Activated CD4-positive, alpha-beta T cell treated with anti-CD3 and anti-CD28 coated beads, Interleukin-2, amount 10 ng/mL, durations not matched to agents 24 days and 14 days (primary cell): ENCODE measurements at places on chromosomes 12 and 14. TPM values are rescaled to one million over a fixed set of nuclear protein-coding genes. Genes with fewer than 3 reads are reported as not detected.

DNA sequence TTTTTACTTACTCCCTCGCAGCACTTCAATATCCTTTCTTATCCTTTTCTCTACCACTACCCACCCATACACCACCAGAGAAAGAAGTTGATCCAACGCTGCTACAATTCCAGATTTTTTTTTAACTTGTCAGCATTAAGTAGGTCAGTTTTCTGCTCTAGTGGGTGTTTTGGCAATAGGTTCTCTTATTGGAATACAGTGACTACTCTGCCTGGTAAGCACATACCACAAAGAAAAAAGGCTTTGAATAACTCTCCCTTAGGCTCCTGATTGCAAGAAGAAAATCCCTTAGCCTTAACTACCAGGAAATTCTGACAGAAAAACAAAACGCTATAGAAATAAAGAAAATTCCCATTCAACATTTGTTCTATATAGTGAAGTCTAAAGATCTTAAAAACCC is 72.0 kb downstream of the NUMB start:
- no peak for DNase-seq

- no peak for DNase-seq
Observed at GRCh38 chr14:91929700-91930099, 17.8 kb downstream of the FBLN5 start.

The MUCL1 gene
- 0.54 and 0.84 TPM in 2 replicates for total RNA-seq

- no peak for DNase-seq
Observed at GRCh38 chr12:78864870-78865463, 393 bp downstream of the SYT1 start.

- no peak for DNase-seq
Observed at GRCh38 chr14:71566276-71566675, 366.0 kb upstream of the RGS6 start.

- no peak for DNase-seq
Observed at GRCh38 chr12:62709311-62709710, 225.6 kb downstream of the PPM1H start.

The POTEM gene
- total RNA-seq: not detected in 2 replicates

GRCh38 chr12:4190366-4191063 is 83.0 kb upstream of the CCND2 start:
- peak; percentile 47 for DNase-seq

GRCh38 chr14:76136476-76137110 is 15.1 kb upstream of the GPATCH2L start:
- DNase-seq: no peak

GRCh38 chr12:104952816-104953215 is 5.3 kb downstream of the SLC41A2 start:
- no peak for DNase-seq

- DNase-seq: no peak
Observed at GRCh38 chr12:43292699-43293098, 259.3 kb downstream of the ADAMTS20 start.
